ENCODE measurements at places on chromosomes 3 and 15.

DNA sequence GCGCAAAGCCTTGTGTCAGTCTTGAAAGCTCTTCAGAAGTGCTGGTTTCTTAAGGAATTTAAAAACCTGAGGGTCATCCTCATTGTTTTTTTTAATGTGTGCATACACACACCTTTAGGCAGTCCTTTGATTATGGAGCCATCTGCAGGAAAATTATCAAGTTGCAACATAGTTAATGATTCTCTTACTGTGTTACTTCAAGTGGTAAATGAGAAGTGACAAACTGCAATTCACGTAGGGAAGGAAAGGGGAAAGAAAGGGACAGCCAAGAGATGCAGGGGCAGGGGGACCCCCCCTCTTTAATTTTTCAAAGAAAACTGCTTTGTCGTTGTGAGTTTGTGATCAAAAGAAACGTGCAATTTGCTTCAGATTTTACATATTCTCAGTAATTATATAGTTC lies 162.4 kb upstream of the CGNL1 start:
- DNase-seq: peak; percentile 63

- no peak for DNase-seq
These were observed 1.4 kb upstream of the ROBO1 start for GRCh38 chr3:79769229-79769628.

DNA sequence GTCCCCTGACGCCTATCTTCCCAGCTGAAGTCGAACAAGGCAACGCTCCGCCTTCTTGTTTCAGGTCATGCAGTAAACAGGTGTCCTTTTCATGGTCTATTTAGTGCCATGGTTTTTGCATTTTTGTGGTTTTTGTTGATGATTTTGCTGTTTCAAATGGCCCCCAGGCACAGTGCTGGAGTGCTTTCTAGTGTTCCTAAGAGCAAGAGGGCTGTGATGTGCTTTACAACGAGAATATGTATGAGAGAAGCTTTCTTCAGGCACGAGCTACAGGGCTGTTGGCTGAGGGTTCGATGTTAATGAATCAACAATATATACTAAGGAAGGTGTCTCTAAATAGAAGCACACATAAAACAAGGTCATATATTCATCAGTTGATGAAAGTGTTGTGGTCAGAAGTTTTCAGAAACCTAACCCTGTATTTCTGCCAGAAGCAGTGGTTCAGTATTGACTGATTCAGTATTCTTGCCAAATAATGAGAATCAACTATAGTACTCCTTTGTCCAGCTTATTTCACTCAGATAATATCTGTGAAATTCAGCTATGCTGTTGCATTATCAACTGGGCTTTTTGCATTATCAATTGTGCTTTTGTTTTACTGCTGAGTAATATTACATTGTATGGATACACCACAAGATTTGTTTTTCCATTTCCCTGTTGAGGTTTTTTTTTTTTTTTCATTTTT lies 18.5 kb downstream of the LIMD1 start:
- no peak for DNase-seq

GRCh38 chr3:182058488-182058887 lies 346.8 kb downstream of the SOX2 start:
- no peak for DNase-seq

GRCh38 chr3:159238646-159239045 lies 436.8 kb downstream of the MFSD1 start:
- DNase-seq: peak; percentile 22

DNA sequence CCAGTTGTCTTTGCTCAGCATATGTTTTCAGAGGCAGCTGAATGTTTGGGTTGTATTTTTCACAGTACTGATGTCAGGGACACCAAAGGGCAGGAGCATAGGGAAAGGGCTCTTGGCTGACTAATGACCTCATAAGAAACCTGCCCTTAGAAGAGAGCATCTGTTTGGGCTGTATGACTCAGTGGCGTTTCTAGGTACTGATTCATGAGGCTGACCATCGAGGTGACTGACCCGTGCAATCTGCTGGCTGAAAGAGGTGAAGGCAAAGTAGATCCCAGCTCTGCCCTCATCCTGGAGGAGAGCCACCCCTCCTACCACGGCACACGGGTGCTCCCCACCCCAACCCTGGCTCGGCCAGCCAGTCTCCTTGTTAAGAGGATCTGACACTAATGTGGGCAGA lies 8.3 kb downstream of the LMCD1 start:
- peak; percentile 96 for DNase-seq

GRCh38 chr15:87873516-87873915 lies 383.0 kb downstream of the NTRK3 start:
- no peak for DNase-seq

DNA sequence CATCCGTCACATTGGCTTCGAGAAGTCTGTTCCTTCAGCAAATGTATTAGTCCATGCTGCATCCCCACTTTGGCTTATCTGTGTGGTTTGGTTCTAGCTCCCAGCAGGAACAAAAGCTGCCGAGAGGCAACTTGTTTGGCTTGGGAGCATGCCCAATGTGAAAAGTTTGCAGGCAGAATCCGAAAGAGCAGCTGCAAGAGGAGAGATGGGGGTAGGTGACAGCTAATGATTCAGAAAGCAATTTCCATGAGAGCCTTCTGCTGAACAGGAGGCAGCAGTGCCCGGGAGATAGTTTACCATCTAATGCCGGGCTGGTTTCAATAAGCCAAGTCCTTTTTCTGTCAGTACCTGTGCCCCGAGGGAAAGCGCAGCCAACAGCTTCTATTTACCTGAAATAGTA lies 60.2 kb downstream of the GRM7 start:
- DNase-seq: no peak

DNA sequence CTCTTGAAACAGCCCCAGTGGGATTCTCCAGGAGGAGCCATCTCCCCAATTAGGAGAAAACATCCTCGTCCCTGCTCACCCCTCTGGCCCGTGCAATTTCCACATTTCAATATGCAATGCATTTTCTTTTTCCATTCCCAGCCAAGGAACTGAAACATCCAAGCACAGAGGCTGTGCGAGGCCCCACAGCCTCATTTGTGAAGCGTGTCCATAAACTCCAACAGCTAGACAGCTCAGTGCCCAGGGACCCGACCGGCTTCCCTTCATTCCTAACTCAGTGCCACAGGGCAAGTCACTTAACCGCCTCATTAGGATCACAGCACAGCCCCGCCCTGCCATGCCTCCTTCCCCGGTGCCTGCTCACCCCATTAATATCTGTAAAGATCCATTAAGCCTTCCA lies 204.2 kb upstream of the IGF1R start:
- no peak for DNase-seq

- DNase-seq: no peak
These were observed 205.5 kb upstream of the NSMCE3 start for GRCh38 chr15:29475096-29475495.

GRCh38 chr3:115279939-115280338 lies 132.9 kb upstream of the ZBTB20 start:
- no peak for DNase-seq

GRCh38 chr15:60373327-60373726 lies 24.5 kb downstream of the ANXA2 start:
- DNase-seq: no peak

GRCh38 chr15:62450061-62450460 lies 285.0 kb upstream of the C2CD4B start:
- DNase-seq: no peak

GRCh38 chr15:65595960-65596359 lies 15.0 kb downstream of the INTS14 start:
- peak; percentile 23 for DNase-seq

Data from ELR (cell line).